Activated naive CD4-positive, alpha-beta T cell (primary cell): ENCODE measurements at places on chromosomes 6 and 20.
A peak's percentile ranks its signal among the peaks of the same experiment; 100 is the strongest.

DNA sequence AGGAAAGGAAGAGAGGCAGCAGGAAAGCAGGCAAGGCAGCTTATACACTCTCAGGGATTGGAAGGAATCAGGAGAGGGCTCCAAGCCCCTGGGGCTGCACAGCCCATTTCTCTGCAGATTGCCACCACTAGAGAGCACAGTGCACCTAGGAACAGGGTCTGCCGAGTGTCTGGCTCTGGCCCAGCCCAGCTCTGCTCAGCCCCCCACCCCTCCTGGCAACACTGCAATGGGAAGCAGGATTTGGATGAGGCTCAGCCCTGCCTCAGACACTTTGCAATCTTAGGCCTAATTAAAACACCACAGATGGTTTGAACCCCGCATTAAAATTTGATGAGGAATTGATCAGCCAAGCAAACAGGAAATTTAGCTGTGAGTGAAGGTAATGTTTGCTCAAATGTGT lies 252.7 kb downstream of the DHX35 start:
- DNase-seq = no peak

DNA sequence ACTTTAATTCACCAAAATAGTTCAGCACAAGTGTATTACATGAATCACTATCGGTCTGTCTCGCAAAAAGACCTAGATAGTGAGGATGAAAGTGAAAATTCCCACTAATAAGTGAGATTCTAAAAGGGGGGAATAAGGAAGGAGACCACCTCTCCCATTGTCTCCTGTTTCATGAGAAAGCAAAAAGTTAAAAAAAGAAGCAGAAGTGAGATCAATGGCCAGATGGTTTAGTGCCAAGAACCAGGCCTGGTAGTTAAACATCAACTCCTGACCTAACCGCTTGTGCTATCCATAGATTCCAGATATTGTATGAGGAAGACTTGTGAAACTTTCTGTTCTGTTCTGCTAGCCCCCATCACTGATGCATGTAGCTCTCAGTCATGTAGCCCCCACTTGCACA lies 293.0 kb downstream of the RNGTT start:
- no peak for DNase-seq

DNA sequence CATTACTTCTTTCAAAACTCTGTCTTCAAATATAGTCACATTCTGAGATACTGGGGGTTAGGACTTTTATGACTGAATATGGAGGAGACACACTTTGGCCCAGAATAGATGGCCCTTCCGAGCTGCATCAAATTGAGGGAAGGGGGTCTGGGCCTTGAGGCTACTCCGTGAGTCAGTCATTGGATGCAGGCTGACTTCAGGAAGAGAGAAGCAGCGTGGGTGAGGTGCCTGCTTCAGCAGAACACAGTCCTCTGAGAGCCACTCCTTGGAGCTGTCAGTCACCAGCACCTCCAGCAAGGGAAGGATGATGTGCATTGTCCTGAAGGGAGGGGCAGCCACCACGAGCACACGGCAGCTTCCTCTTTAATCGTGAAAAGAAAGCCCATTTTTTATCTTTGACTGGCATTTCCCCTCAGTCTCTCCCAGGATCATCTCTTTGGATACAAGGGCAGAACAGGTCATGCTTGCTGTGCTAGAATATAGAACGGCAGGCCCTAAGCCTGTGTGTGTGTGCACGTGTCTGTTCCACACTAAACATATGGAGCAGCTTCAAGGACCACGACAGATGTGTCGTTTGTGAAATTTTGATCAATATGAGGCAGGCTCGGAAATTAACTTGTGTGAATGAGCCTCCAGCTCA lies 721.6 kb downstream of the KIF16B start:
- no peak for DNase-seq

DNA sequence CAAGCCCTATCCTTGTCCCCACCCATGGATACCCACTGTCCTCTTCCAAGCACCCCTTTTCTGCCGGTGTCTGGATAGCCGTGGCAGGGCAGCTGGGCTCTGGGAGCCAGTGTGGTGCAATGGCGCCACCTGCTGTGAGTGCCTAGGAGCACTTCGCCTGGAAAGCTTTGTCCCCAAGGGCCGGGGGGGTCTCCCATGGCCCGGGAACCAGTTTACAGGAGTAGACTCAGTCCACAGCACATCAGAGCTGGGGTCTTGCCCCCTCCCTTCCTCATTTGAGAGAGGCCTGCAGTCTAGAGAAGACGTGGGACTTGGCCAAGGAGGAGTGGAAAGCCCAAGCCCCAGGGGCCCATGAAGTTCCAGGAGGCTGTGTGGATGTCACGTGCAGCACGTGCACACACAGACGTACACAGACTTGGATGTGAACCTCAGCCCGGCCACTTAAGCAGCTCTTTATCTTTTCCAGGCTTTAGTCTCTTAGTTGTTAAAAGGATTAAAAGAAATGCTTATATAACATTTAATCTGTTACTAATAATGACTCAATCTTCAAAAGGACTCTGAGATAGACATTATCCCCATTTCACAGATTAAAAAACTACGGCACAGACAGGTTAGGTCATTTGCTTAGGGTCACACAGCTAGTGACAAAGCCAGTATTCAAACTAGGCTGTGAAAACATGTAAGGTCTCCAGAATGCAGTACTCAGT lies 40.9 kb upstream of the CDH22 start:
- DNase-seq = peak; percentile 19

DNA sequence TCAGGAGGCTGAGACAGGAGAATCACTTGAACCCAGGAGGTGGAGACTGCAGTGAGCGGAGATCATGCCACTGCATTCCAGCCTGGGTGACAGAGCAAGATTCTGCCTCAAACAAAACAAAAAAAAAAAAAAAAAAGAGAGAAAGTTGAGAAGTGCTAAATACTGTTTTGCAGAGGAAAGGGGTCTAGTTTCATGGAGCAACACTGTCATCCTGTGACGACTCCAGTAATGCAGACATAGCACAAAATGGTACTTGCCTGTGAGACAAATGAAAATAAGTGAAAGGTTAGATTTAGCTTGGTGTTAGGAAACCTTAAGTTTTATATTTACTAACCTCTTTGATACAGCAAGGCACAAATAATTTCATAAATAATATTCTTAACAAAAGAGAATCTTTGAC lies 29.7 kb downstream of the CEP162 start:
- DNase-seq = no peak

DNA sequence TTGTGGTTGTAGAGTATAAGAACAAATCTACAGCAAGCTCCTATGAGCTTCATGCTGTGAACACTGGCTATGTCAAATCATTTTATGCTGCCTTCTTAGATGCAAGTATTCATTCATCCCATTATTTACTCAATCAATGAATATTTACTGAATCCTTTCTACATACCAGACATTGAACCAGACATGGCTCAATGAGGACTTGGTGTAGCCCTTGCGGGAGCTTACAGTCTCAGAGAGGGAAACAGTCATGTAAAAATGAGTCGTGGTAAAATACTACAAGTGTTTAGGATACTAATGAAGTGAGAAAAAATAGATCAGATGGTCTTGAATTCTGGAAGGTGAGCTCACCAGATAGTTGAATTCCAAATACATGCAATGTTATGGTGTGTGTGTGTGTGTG lies 44.8 kb upstream of the ENPP1 start:
- DNase-seq = no peak

GRCh38 chr20:24495266-24495665 lies 25.8 kb downstream of the SYNDIG1 start:
- DNase-seq = no peak
